GF-D8 (cell line): ENCODE measurements at places on chromosomes 12 and 14.

DNA sequence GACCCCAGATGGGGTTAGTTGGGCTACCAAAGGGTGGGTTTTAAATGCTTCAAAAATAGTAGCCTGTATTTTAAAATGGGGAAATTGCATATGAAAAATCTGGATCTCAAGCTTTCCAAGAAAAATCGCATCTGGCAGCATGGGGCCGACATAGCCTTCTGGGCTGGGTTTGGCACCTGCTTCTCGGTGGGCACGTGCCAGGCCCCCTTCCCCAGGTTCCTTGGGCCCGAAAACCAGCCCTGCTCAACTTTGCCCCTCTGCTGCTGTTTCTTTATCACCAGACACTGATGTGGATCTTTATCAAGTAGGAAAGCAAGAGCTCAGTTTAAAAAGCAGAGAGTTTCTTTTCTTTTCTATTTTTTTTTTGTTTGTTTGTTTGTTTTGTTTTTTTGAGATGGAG, 95.1 kb downstream of the DICER1 start:
- no peak for DNase-seq

GRCh38 chr14:56180754-56181542, 62.7 kb downstream of the PELI2 start:
- no peak for DNase-seq

DNA sequence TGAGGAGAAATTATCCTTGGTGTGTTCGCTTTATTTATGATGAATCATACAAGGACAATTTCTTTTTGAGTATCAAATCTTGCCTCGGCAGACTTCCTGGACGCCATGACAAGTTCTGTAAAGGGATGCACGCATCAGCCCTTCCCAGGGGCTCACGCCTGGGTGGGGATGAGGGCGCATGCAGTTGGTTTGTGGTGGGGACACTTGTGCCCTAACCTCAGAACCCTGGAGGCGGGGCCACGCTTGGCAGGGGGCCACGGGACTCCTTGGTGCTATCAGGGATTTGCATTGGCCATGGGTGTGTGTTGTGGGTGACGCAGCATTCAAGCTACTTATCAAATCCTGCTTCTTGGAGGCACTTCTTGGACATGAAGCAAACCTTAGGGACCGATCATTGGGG, 143.8 kb upstream of the RTL1 start:
- no peak for DNase-seq

GRCh38 chr12:27285403-27285802, 41.3 kb downstream of the STK38L start:
- no peak for DNase-seq

DNA sequence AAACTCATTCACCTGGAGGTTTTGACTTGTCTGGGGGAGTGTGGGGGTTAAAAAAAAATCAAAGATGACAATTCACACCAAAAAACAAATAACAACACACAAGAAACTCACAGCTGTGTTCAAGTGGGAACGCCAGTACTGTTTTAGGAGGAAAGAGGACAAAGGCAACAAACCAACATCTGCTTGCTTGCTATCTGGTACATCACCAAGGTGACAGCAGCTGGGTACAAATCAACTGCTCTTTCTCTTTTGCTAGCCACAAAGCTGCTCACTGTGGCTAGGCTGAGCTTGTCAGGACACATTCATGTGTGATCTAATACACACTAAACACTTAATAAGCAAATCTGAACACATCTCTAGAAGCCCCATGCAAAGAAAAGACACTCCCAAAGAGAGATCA, 128.0 kb upstream of the RAP1B start:
- no peak for DNase-seq

DNA sequence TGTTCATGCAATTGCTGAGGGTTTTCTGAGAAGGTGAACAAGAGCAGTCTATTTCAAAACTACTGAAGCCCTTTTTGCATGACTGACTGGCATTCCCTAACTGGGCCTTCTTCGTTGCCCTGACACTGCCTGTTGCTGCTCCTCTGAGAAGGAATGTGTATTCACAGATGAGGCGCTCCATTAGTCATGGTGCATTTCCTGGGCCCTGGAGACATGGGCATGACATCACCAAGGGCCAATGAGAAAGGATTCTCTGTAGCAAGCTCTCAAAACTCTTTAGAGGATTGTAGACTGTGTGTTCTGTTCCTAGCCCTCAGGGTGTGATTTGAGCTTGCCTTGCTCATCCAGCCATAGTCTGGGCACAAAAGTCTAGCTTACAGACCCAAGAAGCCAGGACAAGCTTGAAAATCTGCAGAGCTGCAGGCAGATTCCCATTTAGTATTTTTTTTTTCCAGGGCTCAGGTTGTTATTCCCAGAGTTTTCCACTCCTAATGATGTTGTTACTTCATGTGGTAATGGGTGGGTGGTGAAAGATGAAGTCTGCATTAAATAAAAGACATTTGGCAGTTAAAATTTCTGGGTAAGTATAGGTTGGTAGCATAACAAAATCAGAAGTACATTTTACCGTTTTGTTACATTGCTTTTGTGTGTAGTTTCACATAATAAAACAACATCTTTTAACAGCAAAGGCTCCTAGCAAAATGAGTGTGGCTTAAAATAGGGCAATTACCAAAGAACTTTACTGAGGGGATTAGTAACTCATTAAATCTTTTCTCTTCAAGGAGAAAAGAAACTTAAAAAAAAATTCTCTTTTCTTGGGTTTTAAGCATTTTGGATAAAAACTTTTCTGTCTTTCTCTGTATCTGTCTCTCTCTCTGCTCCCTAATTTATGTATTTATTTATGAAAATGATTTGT, 318.4 kb downstream of the RAD51B start:
- DNase-seq, result no peak

DNA sequence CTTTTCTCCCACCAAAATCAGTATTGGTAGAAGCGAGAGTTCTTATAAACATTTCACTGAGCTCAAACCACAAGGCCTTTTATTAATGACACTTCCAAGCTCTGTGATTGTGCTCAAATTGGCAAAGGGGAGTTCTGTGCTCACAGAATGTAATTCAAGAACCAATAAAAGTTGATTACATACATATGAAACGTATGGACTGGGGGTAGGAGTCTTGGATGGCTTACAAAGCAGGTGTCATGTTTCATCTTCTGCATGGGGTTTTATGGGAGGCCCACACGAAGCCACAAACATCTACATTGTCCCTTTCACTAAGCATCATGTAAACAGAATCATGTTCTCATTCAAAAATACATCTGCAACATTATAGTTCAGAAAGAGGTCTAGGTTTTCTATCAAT, 828.3 kb downstream of the VRK1 start:
- no peak for DNase-seq

DNA sequence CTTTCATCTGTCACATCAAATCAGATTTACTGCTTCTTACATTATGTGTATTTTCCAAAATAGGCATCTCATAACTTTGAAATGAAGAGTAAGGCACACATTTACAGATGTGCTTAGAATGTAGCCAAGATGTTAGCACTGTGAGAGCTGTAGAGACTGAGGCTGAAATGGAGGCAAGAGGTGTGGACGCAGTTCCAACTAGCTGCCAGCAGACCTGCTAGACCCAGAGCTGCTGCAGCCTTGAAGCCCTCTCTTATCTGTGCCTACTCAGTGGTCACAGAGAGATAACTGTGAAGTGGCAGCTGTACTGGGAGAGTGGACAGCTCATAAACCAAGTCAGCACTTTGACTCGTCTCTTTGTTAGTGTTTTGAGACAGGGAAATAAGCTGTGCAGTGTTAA, 470.9 kb downstream of the CCER1 start:
- no peak for DNase-seq

DNA sequence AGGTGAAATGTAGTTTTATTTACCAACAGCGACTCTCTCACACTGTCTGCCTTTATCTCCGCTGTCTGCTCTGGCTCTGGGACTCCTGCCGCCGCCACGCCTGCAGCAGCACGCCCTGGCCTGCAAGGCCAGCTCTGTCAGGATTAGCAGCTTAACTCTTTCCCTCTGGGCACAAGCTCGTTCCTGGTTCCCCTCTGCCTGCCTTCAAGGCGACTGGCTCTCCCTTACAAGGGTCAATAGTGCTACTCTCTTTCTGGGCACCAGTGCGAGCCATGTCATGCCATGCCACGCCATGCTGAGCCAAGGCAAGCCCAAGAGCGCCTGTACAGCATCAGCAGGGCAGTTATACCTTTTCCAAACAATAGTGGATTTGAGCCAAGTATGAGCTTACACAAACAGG, 3.6 kb upstream of the CLEC2B start:
- no peak for DNase-seq

DNA sequence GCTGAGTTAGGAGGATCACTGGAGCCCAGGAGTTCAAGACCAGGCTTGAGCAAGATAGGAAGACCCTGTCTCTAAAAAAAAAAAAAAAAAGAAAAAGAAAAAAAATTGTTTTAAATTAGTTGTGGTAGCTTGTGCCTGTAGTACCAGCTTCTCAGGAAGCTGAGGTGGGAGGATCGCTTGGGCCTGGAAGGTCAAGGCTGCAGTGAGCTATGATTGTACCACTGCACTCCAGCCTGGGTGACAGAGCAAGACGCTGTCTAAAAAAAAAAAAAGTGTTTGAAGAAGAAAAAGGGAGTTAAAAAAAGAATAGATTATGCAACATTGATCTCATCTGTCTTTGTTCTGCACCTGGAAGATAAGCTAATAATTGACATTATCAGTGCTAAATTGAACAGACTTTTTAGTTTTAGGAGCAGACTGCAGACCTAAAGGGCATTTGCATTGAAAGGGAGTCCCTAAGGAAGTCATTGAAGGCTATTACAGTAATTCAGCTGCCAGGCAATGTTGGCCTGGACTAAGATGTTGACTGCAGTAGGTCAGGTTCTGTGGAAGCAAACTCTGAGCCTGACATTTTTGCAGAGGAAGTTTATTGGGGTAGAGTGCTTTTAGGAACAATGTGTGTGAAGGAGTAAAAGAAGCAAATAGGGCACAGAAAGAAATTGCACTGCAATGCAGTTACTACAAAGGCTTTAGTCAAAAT, 215.8 kb downstream of the PCNX1 start:
- no peak for DNase-seq

DNA sequence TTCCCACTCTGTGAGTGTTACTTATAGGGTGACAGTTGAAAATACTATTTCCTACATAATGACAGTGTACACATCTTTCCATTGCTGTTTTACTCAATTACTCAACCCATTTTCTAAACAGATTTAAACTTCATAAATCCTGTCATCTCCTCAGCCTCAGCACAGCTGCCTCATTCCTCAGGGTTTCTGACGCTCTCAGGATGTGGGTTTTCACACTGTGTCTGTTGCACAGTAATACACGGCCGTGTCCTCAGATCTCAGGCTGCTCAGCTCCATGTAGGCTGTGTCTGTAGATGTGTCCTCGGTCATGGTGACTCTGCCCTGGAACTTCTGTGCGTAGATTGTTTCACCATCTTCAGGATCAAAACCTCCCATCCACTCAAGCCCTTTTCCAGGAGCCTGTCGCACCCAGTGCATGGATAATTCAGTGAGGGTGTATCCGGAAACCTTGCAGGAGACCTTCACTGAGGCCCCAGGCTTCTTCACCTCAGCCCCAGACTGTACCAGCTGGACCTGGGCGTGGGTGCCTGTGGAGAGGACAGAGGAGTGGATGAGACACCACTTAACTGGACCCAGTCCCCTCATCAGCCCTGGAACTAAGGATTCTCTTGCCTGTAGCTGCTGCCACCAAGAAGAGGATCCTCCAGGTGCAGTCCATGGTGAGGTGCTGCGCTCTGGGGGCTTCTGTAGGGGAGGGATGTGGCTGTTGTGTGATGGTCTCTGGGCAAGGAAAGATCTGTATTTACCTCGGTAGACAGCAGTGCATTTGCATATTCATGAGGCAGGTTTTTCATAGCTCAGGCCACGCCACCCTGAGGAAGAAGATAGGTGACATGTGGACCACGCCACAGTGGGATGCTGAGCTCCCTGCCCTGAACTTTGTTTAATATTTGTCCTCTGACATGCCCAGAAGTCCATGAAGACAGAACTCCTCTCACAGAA, 750.2 kb downstream of the TMEM121 start:
- DNase-seq, result no peak

GRCh38 chr14:79050787-79051727, 880.9 kb downstream of the NRXN3 start:
- DNase-seq, result no peak

- no peak for DNase-seq
Observed at GRCh38 chr12:114733919-114734318, 49.9 kb upstream of the TBX3 start.

GRCh38 chr14:101780887-101781239, 19.4 kb downstream of the PPP2R5C start:
- DNase-seq, result no peak

DNA sequence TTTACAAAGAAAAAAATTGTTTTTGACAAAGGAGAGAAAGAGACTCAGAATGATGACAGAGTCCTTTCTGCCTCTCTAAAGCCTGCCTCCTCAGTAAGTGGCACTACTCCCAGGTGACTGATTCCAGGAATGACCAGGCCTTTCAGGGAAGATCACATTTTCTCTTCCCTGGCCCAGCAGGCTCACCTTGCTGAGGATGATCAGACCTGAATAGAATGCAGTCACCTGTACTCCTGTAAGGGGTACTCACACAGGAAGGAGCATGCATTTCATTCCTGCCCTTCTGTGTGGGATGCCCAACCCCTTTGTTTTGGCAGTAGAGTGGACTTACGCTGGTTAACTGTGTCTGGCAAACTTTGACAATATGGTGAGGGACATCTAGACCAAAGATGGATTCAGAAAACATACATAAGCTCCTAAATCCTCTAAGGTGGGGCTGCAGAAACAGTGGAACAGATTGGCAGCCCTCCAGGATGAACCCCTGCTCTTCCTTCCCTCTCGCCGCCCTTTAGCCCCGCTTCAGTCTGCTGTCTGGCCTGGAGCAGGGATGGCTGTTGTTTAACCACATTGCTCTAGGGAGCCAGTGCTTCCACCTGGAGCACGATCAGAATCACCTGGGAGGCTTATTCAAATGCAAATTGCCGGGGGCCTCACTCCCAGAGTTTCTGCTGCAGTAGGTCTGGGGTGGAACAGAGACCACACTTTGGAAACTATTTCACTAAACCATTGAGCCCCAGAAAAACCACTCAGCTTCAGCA, 29.8 kb downstream of the ERG28 start:
- no peak for DNase-seq

DNA sequence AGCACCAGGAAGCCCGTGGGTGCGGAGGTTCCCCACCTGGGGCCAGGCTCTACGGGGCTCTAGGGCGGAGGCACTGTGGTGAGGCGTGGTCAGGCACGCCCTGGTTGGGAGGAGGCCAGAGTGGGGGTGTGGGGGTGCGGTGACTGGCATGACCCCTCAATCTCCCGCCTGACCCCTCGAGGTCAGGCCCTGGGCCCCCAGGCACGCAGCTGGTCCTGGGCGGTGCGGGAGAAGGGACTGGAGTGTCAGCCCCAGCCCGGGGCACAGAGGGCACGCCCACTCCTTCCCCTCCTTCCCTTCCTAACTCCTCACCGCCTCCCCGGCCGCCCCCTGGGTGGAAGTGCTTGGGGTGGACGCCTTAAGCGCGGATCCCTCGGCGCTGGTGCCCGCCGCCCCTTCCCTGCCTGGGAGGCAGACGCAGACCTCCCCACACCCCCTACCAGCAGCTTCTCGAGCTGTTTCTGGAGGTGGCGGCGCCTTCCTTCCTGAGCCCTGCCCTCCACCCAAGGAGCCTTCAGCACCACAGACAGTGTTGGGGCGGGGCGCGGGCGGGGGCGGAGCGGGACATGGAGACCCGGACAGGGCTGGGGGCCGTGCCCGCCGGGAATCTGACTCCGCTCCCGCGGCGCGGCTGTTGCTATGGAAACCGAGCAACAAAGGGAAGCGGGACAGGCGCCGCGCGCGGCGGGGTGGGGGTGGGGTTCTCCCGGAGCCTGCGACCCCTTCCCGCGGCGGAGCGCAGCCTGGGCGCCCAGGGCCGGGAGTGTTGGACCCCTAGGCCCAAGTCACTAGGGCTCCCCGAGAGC, 741 bp upstream of the CRIP2 start:
- no peak for DNase-seq
